ENCODE measurements at places on chromosomes 11 and 22.
A peak's percentile ranks its signal among the peaks of the same experiment; 100 is the strongest.

- no peak for DNase-seq
These were observed 8.5 kb upstream of the SCN2B start for GRCh38 chr11:118184784-118185579.

GRCh38 chr11:24688981-24689380 is 192.1 kb downstream of the LUZP2 start:
- DNase-seq: no peak

GRCh38 chr11:74675761-74676160 is 55.5 kb downstream of the CHRDL2 start:
- DNase-seq: no peak

GRCh38 chr22:26534874-26535602 is 22.8 kb upstream of the TFIP11 start:
- DNase-seq: peak; percentile 69

DNA sequence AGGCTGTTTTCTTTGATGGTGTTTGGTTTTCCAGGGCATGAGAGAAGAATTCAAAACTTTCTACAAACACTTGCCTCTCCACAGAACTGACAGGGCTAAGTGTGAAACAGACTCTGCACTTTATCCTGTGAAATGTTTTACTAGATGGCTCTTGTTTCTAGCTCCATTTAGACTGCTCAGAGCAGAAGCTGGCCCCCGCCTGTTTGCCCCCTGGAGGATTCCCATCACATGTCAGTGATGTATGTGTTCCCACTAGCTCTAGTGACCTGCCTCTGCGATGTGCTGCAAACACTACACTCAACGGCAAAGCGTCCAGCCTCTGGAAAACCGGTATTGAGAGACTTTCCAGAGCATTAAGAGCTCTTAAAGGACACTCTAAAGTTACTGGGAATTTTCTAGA is 41.4 kb upstream of the PCF11 start:
- no peak for DNase-seq

DNA sequence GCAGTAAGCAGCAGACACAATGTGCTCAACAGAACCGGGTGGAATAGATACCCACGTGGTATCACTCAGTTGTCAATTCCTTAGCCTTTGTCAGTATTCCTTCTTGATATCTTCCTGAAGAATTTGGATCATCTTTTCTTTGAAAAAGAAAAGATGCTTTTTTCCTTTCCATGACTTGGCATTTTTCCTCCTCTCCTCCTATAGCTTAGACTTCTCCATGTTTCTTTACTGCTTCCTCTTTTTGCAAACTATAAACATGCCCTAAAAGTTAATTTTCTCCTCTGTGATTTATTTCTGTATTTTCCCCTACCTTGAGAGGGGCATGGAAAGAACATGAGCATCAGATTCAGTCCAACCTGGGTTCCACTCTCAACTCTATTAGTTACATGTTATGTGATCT is 11.7 kb downstream of the CBLIF start:
- DNase-seq: no peak

DNA sequence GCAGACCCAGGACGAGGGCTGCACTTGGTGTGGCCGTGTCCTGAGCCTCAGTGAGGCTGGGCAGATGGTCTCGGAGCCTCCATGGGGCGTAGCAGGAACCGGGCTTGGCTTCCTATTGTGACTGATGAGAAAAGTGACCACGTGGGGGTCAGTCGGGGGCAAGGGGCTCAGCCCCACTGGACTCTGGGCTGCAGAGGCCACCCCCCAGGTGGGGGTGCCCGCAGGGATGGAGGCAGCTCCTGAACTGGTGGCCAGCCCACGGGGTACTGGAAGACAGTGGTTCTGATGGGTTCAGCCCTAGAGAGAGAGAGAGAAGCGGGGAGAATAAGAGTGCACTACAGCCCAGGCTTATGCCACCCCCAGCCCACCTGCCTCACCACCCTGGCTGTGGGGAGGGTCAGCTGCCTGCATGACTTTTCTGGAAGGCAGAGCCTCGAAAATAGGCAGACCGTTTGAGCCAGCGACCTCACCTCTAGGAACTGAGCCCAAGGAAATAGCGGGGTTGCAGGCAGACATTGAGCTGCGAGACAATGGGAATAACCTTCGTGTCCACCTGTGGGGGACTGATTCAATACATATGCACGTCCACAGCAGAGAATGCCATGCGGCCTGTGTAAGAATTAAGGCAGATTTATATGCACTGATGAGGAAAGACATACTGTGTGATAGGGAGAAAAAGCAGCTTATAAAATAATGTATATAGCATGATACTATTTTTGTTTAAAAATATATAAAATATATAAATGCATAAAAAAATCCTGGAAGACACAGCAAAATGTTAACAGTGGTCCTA is 11.5 kb downstream of the CABP7 start:
- DNase-seq: no peak

DNA sequence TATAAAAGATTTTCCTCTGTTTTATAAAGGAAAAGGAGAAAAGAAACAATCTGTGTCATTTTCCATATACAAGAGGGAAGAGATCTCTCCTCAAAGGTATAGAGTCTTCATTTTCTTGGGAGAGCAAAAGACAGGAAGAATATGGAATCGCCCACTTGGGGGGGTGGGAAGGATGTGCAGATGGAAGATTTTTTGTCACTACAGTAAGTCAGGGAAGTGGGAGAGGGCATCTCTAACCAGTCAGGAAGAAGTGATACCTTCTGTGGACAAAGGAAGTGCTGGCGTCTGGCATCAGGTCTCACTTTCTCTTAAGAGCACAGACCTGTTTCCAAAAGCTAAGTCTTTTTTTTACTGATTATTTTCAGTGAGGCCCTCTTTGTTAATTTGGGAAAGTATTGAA is 1.4 kb downstream of the PRR14L start:
- DNase-seq: no peak

- no peak for DNase-seq
These were observed 43.1 kb downstream of the SVIP start for GRCh38 chr11:22786475-22786874.

- DNase-seq: no peak
These were observed 1205.1 kb upstream of the CNTN5 start for GRCh38 chr11:97815667-97816066.

DNA sequence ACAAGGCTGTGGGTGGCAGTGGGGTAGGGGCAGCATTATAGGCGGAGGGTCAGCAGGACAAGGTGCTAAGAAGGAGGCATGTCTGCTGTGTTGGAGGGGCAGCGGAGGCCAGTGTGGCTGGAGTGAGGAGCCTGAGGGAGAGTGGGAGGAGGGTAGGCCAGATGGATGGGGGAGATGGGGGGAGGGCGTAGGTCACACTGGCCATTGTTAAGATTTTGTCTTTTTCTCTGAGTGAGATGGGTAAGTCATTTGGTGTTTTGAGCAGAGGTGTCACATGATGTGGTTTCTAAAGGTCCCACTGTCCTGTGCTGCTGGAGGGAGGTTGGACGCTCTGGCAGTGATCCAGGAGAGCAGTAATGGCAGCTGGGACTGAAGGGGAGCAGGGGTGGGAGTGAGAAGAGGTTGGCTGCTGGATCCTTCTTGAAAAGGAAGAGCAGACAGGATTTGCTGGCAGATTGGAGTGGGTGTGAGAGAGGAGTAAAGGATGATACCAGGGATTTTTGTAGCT is 9.8 kb downstream of the PPP6R3 start:
- DNase-seq: no peak

DNA sequence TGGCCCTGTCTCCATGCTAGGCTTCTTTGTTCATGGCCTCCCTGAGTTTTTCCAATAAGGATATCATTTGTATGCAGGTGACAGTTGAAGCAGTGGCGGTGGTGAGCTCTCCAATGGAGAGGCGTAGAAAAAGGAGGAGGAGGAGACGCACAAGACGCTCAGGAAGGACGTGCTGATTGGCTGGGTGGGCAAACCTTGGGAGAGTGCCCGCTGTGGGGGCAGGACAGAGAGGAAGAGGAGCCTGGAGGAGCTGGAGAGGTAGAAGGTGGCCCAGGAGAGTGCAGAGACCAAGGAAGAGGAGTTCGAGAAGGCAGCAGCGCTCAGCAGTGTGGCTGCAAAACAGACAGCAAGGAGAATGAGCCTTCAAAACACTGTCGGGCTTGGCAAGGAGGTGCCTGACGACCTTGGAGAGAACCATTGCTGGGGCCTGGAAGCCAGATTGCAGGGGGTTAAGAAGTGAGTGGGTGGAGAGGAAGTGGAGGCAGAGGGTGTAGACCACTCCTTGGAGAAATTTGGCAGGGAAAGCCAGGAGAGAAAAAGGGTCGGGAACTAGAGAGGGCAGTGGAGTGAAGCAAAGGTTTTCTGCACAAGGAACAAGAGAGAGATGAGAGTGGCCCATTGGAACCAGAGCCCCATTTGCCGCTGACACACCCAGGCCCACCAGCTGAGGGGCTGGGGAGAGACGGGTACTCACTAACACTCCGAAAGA is 7.5 kb downstream of the CLCF1 start:
- no peak for DNase-seq

- peak; percentile 90 for DNase-seq
These were observed 4.2 kb downstream of the VPS26B start for GRCh38 chr11:134228625-134229024.

- DNase-seq: no peak
These were observed 44.8 kb upstream of the ANO3 start for GRCh38 chr11:26287067-26287518.

- no peak for DNase-seq
These were observed 185.1 kb upstream of the MTNR1B start for GRCh38 chr11:92784331-92784730.

DNA sequence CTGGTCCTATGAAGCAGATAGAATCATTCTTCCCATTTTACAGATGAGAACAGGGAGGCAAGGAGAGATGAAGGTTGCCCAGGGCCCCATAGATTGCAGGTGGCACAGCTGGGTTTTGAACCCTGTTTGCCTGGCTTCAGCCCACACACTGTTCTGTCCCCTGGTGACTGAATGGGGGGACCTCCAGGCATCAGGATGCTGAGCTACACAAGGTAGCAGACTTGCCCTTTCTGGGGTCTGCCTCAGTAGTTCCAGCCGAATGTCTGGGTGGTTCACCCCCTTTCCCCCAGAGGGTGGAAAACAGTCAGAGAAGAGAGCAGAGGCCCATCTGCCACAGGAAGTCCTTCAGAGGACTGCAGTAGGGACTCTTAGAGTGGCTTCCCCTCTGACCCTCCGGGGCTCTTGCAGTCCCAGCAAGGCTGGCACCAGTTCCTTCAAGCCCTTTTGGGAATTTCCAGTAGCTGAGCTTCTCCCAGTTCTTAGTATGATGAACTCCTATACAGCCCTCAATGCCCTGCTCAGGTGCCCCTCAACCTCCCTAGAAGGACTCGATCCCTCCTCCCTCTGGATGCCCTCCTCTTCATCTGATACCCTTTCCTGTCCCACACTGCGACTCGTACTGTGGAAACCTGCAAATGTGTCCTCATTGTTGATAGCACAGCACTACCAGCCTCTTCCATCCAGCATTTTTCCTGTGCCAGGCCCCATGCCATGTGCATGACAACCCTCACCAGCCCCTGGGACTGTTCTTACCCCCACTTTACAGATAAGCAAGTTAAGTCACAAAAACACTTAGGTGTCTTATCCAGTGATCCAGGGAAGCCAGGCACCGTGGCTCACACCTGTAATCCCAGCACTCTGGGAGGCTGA is 82.8 kb downstream of the IGLL1 start:
- no peak for DNase-seq

GRCh38 chr11:118028626-118029025 is 42.4 kb downstream of the IL10RA start:
- no peak for DNase-seq

DNA sequence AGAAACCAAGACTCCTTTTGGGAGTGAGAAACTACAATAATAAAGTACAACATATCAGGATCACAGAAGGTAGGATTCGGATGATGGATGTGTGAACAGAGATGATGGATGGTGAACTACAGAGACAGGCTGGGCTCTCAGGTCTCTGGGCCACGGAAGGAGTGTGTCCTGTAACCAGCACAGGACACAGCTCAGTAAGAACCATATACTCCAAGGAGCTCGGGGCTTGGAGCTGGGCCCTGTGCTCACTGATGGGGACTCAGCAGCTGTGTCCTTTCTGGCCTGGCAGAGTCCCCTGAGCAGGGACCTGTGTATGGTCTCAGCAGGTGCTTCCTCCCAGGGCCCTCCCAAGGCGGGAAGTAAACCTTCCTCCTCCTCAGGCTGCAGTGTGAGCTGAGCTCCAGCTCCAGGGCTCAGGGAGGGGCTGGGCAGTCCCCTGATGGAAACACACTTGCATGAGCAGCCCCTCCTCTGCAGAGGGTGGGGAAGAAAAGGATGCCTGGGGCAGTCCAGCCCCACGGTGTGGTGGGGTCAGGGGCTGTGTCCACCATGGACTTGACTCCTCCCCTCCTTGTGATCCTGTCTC is 39.8 kb upstream of the TOP3B start:
- DNase-seq: peak; percentile 34

DNA sequence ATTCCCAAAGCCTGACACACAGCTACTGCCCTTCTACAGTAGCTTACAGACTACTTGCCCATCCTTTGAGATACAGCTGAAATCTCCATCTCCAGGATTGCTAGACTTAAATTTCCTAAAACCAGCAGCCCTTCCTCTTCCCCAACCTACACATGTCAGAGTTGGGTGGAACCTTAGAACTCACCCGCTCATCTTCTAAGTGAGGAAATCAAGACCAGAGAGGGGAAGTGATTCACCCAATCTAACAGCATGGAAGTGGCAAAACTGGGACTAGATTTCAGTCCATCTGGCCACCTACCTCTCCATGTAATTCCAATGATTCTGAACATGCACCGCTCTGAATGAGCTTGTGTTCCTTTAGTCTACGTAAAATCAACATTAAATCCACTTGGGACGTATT is 1.0 kb upstream of the TMEM86A start:
- DNase-seq: no peak

GRCh38 chr22:48045369-48045768 is 1282.9 kb downstream of the TBC1D22A start:
- DNase-seq: no peak

DNA sequence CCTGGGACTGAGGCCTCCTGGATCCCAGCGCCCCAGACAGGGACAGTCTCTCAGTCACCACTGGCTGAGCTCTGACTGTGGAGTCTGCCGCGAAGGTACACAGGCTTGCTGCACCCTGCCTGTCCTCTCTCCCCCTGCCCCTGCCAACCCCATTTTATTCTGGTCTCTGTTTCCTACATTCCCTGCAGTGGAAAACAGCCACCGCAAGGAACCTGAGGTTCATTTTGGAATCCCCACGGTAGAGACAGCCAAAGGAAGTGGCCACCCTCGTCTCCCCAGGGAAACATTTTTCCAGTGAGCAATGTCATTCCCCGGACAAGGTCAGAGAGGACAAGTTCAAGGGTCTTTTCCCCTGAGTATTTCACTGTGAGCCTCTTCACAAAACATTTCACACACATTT is 56.6 kb downstream of the FBXO7 start:
- no peak for DNase-seq

DNA sequence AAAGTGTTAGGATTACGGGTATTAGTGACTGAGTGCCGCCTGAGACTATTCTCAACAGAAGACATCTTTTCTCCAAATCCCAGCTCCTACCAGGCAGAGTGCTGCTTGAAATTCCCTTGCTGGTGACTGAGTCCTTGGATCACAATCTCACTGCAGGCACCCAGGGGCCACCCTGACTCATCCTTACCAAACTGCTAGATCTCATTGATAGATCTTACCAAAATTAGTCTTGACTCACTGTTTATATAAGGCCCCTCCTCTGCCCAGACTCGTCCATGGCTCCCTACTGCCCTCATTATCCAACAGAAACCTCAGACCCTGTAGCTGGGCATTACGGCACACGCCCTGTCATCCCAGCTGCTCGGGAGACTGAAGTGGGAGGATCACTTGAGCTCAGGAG is 14.7 kb downstream of the TBC1D10A start:
- no peak for DNase-seq

Measured in B cell (primary cell).